ENCODE measurements at places on chromosomes 12 and 14.
A peak's percentile ranks its signal among the peaks of the same experiment; 100 is the strongest.

DNA sequence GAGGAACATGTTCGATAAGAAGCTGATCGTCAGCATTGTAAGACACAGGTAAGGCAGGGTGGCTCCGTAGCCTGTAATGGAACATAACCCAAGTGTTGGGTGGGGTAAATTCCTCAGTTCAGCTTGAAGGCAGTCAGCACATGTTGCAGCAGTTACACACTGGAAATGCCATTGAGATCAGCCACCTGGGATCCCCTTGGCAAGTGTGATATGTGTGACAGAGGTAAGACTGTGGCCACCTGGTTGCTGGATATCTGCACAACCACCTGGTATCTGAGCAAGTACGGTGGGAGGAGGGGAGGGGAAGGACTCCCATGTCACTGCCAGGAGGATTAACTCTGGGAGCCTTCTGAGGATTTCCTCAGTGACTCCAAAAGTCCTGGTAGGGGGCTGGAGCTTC is 158.0 kb upstream of the CAND1 start:
- DNase-seq, result no peak

DNA sequence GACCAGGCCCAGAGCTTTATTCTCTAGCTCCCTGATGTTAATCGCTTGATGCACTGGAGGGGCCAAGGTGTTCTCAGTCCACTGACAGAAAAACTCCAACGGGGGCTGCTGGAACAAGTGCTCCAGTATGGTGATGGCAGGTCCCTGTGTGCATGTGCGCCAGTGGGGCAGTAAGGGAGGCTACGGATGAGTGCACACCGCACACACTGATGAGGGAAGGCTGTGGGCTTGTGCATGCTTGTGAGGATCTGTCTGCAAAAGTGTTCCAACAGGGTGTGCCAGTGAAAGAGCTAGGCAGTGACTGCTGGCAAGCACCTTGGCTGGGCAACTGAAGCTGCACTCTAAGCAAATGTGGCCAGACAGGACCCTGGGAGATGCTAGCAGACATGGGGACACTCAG is 229.7 kb upstream of the FOXG1 start:
- DNase-seq, result no peak

DNA sequence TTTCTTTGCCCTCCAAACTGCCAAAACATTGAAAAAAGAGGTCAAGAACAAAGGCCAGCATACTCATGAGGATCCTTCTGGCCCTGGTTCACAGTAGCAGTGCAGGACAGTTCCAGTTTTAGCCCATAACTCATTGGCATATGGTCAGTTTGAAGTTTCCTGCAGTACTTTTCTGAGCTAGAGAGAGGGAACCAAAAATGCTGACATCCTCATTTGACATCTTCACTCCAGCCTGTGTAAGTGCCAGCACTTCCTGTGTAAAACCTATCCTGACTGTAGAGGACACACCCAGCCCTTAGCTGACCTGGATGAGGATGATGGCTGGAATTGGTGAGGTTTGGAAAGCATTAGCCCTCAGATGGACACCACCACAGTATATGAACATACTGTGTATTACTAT is 84.1 kb downstream of the FGD4 start:
- no peak for DNase-seq

DNA sequence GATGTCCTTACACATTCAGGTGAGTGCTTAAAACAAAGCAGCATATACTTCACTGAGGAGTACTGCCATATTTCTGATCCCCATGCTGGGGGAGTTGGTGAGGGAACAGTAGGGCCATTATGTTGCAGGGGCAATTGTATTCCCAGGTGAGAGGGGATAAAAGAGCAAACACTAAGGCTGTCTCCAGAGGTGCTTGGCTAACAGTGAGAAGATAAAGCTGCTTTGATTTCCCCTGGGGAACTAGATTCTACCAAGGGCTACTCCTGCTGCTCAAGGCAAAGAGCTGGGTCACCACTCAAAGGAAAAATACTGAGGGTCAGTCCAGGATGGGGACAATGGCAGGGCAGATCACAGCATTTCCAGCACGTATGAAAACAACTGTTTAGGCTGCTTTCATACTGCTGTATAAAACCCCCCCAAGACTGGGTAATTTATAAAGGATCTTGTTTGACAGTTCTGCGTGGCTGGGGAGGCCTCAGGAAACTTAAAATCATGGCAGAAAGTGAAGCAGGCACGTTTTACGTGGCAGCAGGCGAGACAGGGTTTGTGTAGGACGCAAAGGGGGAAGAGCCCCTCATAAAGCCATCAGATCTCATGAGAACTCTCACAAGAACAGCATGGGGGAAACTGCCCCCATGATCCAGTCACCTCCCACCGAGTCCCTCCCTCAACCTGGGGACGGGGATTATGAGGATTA is 47.8 kb upstream of the OR5AU1 start:
- no peak for DNase-seq

DNA sequence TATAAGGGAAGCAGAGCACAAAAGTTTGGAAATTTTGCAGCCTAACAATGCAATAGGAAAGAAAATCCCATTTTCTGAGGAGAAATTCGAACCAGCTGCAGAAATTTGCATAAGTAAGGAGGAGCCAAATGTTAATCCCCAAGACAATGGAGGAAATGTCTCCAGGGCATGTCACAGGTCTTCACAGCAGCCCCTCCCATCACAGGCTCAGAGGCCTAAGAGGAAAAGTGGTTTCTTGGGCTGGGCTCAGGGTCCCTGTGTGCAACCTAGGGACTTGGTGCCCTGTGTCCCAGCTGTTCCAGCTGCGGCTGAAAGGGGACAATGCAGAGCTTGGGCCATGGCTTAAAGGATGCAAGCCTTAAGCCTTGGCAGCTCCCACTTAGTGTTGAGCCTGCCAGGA is 190.0 kb downstream of the MDGA2 start:
- no peak for DNase-seq

DNA sequence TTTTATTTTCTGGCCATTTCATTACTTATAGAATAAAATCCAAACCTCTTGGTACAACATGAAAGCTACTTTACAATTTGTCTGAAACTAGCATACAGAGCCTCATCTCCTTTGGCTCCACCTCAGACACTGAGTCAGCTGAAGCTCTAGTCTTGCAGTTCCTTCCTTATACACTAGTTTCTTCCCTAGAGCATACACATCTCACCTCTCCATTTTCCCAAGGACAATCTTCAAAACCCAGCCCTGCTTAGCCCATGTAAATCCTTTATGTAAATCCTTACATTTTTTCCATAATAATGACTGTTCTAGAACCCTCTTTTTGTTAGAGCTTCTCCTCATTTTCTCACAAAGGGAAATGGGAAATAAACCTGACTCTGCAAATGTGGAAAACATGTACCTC is 463.4 kb downstream of the SLC16A7 start:
- DNase-seq, result no peak

- no peak for DNase-seq
These were observed 10.8 kb upstream of the GPRC5A start for GRCh38 chr12:12880537-12880936.

- no peak for DNase-seq
These were observed 227.3 kb upstream of the RTL1 start for GRCh38 chr14:101130861-101131260.

DNA sequence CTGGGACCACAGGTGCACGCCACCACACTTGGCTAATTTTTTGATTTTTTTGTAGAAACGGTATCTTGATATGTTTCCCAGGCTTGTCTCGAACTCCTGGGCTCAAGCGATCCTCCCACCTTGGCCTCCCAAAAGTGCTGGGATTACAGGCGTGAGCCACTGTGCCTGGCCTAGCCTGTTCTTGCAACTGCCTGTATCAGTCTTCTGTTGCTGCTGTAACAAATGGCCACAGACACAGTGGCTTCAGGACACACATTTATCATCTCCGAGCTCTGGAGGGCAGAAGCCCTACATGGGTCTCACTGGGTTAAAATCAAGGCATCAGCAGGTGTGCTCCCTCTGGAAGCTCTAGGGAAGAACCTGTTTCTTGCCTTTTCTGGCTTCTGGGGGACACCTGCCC is 79.9 kb upstream of the NCOR2 start:
- DNase-seq, result no peak

DNA sequence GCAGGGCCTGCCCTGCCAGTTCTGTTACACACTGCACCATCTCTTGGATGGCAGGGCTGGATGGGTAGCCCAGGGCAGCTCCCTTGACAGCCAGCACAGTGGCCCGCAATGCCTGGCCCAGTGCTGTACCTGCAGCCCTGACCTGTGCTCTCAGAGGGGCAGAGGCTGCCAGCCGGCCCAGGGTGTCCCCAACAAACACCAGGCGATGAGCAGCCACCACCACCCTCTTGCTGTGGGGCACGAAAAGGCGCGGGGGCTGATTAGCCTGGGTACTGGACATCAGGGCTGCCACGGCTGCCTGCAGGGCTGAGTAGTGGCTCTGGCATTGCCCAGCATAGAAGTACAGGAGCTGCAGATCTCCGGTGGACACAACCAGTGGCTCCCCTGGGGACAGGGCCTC is 4.6 kb upstream of the SLC22A17 start:
- no peak for DNase-seq

- DNase-seq, result no peak
These were observed 170.9 kb upstream of the LMNTD1 start for GRCh38 chr12:25723921-25724491.

- no peak for DNase-seq
These were observed 4.6 kb upstream of the BIN2 start for GRCh38 chr12:51328587-51328986.

- DNase-seq, result no peak
These were observed 159.3 kb downstream of the DACT1 start for GRCh38 chr14:58797010-58797429.

- no peak for DNase-seq
These were observed 3.1 kb upstream of the HOTAIR start for GRCh38 chr12:53977596-53978445.

GRCh38 chr12:65740506-65740872 is 83.8 kb upstream of the HMGA2 start:
- no peak for DNase-seq

GRCh38 chr12:27549236-27549800 is 25.3 kb downstream of the PPFIBP1 start:
- DNase-seq, result no peak

- DNase-seq, result no peak
These were observed 942.7 kb upstream of the MDGA2 start for GRCh38 chr14:48618057-48618456.

DNA sequence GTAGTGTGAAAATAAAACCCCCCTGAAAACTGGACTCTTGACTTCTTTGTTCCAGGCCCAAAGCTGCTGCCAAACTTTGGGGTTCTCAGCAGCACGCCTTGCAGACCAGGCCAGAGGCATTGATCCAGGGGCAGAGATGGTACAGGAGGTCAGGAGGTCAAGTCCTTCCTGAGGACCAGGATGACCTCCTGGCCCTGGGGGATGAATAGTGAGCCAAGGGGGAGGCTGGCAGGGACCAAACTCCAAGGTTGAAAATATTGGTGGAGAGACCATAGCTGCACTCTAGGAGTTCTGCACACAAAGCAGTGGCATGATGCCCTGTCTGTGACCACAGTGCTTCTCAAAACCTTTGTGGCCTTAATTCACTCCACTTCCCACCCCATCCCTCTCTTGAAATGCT is 12.1 kb downstream of the SLC10A1 start:
- DNase-seq, result no peak

GRCh38 chr12:14399871-14400270 is 34.4 kb downstream of the ATF7IP start:
- no peak for DNase-seq

DNA sequence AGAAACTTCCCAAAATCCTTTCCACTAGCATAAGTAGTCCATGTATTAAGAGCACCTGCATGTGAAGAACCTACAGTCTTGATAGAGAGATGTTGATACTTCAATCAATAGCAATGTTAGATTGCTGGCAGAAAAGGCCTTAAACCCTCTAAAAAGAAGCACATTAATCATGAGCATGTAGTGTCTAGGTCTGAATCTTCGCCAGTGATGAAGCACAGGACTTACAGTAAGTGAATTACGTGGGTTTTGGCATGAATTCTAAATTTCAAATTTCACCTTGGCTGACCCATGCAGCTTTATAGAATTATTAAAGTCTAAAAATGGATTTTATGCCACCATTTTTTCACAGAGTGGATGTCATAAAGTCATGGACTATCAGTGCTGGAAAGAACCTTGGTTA is 791.6 kb upstream of the NOVA1 start:
- no peak for DNase-seq

DNA sequence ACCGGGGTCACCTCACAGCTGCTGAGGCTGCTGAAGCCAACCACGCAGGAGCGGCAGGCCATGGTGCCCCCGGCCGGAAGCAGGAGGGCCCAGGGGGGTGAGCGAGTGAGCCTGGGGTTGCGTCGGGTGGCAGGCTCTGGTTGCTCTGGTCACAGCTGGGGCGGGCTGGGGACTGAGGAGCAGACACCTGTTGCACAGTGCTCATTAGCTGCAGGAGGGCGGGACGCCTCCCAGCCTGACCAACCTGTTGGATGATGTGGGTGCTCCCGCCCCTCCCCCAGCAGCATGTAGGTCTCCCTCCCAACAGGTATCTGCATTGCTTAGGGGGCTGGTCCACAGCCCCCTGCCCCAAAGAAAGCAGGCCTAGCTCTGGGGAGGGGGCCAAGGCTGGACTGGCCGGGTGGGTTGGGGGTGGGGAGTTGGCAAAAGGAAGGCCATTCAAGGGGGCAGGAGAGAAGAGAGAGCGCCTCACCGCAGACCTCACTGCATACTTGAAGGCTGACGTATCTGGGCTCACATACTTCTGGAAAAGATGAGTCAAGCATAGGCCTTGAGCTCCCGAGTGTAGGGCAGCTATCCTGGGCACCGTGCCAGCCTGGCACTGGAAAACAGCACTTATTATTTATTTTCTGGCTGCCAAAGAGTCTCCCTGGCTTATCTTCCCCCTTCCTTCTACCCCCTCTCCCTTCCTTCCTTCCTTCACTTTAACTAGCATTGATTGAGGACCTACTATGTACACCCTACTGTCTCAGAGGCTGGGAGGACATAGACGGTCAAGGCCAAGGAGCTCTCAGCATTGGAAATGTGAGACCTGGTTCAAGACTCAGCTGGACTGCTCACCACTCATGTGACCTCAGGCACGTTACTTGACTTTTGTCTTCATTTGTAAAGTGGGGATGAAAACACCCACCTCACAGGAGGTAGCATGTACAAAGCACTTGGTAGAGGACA is at the start of gene KRT80:
TSS of gene KRT80 (minus strand) at position 174 of the 951 bp plus-strand sequence. CDS start at position 62, 112 bp downstream.
- peak; percentile 98 for DNase-seq

GRCh38 chr12:87828382-87828973 is 200.7 kb downstream of the C12orf50 start:
- no peak for DNase-seq

- no peak for DNase-seq
These were observed 1.7 kb downstream of the HAL start for GRCh38 chr12:95994476-95994875.

GRCh38 chr12:22117563-22118237 is 71.7 kb downstream of the CMAS start:
- no peak for DNase-seq

- DNase-seq, result no peak
These were observed 204.4 kb downstream of the TMX1 start for GRCh38 chr14:51444353-51445000.

DNA sequence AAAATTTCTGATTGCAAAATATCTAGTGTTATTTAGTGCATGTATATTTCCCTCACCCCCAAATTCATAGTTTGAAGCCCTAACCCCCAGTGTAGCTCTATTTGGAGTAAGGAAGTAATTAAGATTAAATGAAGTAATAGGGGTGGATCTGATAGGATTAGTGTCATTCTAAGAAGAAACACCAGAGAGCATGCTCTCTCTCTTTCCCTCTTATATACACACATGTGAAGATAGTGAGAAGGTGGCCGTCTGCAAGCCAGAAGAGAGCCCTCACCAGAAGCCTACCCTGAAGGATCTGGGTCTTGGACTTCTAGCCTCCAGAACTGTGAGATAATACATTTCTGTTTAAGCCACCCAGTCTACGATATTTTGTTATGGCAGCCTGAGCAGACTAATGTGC is 120.3 kb downstream of the TMEM30B start:
- DNase-seq, result no peak

- DNase-seq, result no peak
These were observed 34.0 kb downstream of the CHGA start for GRCh38 chr14:92956961-92957360.

All from AG04449 (cell line).